ENCODE measurements at places on chromosomes 2 and 18. TPM values are rescaled to one million over a fixed set of nuclear protein-coding genes. Genes with fewer than 3 reads are reported as not detected.

HOXD10 gene
- 17.2 TPM for total RNA-seq

AMER3 gene
- not detected for total RNA-seq

DNA sequence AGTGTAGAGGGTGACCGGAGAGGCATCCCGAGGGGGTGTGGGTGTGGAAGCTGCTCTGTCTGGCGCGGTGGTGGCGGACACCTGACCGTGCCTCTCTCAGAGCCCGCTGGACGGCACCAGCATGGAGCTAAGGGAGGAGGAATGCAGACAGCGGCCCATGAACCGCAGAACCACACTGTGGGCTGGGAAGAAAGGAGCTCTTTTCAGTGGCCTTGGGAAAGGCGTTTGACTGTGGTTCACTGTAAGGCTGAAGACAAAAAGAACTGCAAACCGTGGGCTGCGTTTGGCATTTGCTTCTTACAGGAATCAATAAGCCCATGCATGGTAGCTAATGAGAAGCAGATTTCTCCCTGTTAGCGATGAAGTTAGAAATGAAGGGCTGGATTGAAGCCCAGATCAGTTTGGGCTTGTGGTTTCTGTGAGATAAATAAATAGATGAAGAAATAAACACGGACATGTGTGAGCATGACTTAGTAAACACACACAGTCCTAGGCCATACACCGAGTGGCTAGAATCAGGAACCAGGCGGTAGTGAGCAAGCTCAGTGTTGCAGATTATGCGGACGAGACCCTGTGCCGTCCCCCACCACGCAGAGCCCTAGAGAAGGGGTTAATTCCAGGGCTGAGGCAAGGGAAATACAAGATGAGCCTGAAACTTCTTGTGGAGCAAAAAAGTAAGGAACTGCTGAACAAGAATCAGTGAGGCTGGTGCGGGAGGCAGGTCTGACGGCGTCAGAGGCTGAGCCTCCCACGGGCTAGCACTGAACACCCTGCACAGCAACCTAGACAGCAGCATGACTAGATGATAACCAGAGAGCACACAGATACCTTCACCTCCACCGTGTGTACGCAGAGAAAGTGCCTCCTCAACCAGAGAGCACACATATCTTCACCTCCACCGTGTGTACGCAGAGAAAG is 29.3 kb upstream of the NFATC1 start:
- peak; percentile 65 for DNase-seq

DNA sequence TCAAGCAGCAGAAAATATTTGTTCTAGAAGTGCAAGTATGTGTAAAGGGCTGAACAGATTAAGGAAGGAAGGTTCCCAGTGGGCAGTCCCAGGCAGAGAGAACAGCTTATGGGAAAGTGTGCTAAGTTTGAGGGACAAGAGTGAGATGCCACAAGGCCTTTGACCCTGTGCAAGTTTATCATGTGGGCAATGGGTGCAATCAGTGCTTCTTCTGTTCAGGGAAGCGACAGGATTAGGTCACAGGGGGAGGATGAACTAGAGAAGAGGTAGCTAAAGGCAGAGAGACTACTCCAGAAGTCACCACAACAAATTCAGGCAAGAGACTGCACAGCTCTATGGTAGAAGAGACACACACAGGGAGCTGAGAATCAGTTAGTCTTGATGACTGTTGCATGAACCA is 44.3 kb downstream of the LPIN2 start:
- no peak for DNase-seq

GRCh38 chr2:32095671-32096070 is 32.3 kb downstream of the SPAST start:
- no peak for DNase-seq

- no peak for DNase-seq
Measured at GRCh38 chr2:120261387-120262006, 8.8 kb downstream of the RALB start.

DNA sequence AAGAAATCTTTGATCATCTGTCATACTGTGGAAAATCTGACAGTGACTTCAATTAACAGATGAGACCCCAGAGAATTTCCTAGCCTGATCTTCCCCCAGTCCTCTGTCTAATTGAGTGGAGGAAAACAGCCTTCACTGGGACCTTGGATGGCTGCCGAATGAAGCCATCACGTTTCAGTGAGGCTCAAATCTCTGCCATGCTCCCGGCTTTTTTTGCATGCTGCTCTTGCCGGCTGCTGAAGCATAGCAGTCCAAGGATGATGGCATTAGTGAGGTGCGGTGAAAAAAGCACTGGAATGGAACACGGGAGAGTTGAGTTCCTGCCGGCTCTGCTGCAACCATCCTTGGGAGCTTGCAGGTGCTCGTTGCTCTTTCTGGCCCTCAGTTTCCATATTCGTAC is 430.5 kb downstream of the SLC4A3 start:
- no peak for DNase-seq

- DNase-seq = no peak
Measured at GRCh38 chr2:226692521-226693126, 107.0 kb downstream of the IRS1 start.

GRCh38 chr2:238413368-238413767 is 13.4 kb upstream of the ASB1 start:
- no peak for DNase-seq

RRM2 gene
- total RNA-seq = 23.5 TPM

DNA sequence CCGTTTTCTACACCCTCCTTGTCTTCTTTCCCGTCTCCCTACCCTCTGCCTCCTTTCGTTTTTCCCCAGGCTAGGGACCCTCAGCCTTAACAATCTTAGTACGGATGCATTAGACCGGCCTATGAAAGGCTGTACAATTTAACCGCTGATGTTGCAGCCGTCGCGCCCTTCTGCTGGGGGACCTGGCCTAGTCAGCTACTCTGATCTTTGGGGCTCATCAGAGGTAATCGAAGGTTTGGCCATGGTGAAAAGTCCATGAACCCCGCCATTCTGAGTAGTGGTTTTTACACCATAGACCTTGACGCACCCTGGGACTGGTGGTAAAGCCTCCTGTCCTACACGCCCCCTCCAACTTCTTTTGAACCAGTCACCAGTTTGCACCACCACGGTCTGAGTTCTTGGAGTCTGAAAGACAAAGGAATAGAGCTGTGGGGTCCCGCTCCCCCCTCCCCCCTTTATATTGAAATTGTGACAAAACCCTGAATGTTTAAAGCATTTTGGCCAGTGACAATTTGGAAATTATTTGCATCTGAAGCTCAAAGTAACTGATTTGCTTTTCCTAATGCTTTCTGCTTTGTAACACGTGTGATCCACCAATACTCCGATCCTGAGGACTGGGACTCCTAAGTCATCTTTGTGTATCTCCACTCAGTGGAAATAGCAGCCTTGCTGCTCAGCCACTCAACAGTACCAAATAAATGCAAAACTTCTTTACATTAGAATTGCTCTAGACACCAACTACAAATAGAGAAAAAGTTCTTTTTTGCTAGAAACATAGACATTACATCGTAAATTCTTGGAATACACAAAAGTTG is 642 bp upstream of the SRSF7 start:
- DNase-seq = peak; percentile 68

Data from GM23248 (cell line).